CD4-positive, alpha-beta T cell treated with Interleukin-15 for 1 hour (primary cell): ENCODE measurements at places on chromosomes 1 and 21.

GRCh38 chr1:205775717-205776056 is 405 bp upstream of the RAB29 start:
- no peak for DNase-seq

DNA sequence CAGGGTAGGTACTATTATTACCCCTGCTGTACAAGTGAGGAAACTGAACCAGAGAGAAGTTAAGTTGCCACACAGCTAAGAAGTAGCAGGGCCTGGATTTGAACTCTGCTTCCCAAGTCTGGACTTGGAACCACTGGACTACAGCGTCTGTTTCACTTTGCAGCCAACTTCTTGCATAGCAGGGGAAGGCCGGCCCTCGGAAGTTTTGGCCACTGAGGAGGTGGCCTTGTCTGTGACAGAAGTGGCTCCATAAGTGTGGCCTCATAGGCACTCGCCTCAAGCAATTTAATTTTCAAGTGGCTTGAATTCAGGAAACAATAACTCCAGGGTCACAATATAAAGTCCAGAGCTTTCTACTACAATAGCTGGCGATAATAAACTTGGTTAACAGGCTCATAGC is 41.4 kb downstream of the PLEKHA6 start:
- DNase-seq = no peak

- DNase-seq = no peak
Observed at GRCh38 chr21:45601551-45601950, 42.0 kb upstream of the PCBP3 start.

- no peak for DNase-seq
Observed at GRCh38 chr1:151970626-151971025, 23.0 kb downstream of the S100A10 start.

DNA sequence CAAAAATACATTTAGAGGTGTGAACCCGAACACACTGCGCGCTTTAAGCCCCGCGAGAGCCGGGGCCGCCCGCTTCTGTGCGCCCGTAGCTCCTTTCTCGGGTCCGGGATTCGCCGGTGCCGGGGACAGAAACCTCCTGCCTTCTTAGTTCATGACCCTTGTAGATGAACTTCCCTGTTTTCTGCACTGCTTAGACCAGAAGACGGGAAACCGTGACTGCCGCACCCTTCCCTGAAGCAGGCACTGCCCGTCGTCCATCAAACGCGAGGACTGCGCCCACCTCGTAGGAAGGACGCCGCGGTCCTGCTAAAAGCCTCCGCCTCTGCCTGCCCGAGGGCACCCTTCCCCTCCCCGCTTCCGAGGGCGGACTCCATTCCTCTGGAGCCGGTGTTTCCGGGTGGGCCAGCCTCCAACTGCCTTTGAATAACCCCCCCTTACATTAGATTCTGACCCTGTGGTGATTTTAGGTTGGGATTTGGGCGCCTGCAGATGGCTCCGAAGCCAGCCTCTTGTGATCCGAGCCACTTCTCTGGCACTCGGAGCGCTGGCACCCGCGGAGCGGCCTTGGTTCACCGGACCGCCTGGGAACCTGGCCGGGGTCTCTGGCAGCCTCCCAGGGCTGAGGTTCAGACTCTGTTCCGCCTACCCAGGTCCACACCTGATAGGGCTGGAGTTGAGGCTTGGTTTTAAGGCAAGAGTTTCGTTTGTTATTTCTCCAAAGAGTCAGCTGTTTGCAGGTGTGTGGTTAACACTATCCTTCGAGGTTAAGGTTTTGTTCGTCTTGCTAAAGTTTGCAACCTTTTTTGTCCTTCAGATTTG is 1.2 kb upstream of the PTTG1IP start:
- DNase-seq = peak; percentile 60

DNA sequence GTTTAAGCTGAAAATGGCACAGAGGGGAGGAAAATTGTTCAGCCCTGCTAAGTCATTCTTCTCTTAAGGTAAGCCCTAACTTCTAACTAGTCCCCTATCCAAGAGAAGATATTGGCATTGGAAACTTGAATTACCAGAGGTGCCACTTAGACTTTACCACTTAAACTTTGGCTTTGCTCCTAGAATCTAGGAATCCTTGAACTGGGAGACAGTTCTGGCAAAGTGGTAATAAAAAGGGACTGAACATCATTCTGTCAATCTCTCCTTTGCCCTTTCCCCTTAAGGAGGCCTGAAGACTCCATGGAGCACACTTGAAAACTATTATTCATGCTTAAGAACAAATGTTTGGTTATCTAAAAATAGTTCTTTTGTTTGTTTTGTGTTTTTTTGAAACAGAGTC is 8.4 kb downstream of the ATP1A4 start:
- no peak for DNase-seq

GRCh38 chr1:41239988-41240610 is 2.0 kb downstream of the SCMH1 start:
- DNase-seq = no peak

- DNase-seq = no peak
Observed at GRCh38 chr1:241048622-241049021, 308.4 kb downstream of the RGS7 start.

GRCh38 chr21:30268608-30269197 is 14.0 kb downstream of the KRTAP24-1 start:
- no peak for DNase-seq

- DNase-seq = no peak
Observed at GRCh38 chr1:158037008-158037865, 43.8 kb downstream of the KIRREL1 start.

GRCh38 chr1:117698398-117699160 is 92.7 kb downstream of the TENT5C start:
- no peak for DNase-seq

- no peak for DNase-seq
Observed at GRCh38 chr1:91637539-91637994, 136.9 kb downstream of the CDC7 start.

DNA sequence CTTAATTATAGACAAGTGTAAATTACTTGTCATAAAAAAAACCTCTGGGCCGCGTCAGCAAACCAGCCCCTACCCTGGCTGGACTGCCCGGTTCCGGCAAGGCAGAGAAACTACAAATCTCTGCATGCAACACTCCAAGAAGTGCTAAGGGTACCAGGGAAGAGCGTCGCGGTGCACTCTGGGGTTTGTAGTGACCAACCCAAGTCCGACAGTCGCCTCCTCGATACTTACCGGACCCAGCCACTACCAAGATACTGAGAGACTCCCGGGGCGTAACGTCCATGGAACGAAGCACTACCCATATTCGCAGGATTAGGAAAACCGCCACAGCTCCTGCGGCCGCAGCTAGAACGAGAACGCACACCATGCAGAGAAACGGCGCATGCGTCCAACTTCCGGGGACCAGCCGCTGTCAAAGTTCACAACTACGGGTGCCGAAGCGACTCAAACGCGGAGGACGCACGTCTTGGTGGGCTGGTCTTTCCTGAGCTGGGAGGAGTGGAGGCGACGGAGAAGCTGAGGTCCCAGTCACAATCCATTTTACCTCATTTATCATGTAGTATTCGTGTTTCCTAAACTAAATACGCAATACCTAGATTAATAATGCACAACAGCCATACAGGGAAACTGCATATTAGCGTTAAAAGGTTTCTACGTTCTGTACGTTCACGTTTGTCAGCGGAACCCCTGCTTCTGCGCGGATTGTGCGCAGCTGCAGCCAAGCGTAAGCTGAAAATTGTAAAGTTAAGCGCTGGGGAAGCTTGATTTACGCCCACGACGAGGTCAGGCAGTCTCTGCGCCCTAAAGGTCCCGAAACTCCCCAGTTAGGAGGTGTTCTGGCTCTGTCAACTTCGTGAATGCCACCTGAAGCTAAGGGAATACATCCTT is at the start of gene ALG14:
Gene ALG14, minus strand, starts transcription at position 420 of the 888 bp plus-strand sequence. Its CDS starts 53 bp downstream, at position 367.
- peak; percentile 90 for DNase-seq

DNA sequence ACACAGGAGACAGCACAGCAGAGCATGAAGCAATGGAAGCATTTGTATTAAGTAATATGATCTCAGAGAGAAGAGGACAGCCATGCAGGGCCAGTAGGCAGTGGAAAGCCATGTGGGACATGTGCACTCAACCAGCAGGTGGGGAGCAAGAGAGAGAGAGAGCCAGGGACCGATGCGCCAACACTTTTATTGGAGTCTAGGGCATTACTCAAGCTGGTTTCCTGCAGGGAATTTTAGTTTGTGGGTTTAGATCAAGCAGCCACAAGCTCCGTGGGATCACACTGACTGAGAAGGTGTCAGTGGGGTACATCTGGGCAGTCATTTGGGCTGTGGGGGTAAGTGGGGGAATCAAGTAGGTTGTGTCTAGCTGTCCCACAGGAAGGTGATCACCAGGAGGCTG is 137.1 kb downstream of the PCBP3 start:
- DNase-seq = no peak

GRCh38 chr1:63730211-63730610 is 43.6 kb upstream of the ROR1 start:
- DNase-seq = no peak

GRCh38 chr1:220970311-220970710 is 91.1 kb downstream of the HLX start:
- DNase-seq = no peak

DNA sequence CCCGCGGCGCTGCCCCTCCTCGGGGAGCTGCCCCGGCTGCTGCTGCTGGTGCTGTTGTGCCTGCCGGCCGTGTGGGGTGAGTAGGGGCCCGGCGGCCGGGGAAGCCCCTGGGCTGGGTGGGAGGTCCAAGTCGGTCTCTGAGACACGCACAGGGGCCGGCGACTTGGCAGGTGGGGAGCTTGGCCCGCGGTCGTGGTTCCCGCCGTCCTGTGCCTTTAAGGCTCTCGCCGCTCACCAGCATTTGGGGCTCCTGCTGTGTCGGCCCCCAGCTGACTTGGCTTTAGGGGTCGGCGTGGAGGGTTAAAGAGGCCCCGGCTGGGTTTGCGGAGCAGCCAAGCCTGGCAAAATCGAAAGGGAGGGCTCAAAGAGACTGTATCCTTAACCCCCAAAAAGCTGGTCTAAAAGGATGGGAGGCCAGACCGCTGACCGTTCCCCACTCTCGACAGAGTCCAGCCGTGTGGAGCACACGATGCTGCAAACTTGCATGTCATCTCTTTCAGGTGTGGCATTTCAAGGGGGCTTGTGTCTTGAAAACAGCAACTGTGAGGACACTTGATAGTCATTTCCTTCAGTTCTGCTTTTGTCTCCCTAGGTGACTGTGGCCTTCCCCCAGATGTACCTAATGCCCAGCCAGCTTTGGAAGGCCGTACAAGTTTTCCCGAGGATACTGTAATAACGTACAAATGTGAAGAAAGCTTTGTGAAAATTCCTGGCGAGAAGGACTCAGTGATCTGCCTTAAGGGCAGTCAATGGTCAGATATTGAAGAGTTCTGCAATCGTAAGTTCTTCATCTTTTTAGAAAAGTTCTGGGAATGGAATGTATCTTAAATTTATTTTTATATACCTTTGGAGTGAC is 540 bp downstream of the CD55 start:
- peak; percentile 38 for DNase-seq

DNA sequence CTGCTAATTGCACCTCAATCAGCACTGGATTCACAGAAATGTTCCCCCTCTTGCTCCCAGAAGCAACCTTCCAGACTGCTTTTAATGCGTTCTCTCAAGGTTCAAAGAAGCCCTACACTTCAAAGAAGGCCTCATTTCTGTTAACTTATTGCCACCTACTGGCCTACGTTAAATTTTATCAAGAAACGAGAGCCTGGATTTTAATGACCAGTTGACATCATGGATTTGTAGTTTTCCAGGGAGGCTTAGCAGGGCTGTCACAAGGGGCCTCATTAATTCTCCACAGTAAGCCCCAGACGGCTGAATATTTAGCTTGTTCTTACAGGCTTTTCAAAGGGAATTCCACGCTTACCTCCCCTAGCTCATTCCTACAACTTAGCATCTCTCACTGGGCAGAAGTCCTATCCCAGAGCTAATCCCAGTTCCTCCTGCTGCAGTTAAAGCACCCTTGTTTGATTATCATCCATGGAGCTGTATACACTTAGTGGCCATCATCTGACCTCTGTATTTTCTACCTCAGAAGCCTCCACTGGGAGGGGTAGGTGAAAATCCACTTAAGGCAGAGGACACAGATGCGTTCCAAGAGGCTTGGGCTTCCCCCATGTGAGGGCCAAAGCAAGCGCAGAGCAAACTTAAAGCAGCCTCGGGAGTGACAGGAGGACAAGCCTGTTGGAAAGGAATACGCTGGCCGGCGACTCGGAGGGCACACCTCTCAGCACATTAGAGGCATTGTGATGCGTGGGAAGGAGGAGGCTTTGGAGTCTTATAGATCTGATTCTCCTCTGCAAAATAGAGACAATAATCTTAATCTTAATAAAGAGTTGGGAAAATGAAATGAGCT is 32.2 kb upstream of the CYP4X1 start:
- no peak for DNase-seq

GRCh38 chr1:28104866-28105467 is 16.6 kb upstream of the EYA3 start:
- DNase-seq = no peak

- DNase-seq = no peak
Observed at GRCh38 chr1:91579658-91580228, 79.1 kb downstream of the CDC7 start.

GRCh38 chr1:86183810-86184209 is 27.2 kb upstream of the COL24A1 start:
- DNase-seq = no peak

GRCh38 chr1:79825551-79825950 is 819.0 kb upstream of the ADGRL4 start:
- DNase-seq = no peak

- DNase-seq = no peak
Observed at GRCh38 chr1:51230501-51231078, 5.5 kb upstream of the RNF11 start.

DNA sequence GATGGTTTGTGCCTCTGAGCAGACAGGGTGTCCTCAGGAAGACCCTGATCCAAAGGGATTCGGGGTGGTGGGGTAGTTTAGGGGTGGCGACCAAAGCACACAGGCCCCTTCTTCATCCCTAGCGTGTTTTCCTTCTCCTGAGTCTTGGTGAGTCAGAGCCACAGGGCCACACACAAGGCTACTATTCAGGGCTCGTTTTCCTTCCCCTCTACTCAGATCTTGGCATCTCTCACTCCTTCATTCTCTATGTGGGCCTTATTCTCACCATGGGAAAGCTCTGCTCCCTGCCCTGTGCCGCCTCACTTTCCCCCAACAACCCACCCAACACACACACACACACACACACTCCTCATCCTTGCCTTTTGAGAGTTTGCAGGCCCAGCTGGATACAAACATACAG is 43.6 kb upstream of the WNT2B start:
- no peak for DNase-seq

DNA sequence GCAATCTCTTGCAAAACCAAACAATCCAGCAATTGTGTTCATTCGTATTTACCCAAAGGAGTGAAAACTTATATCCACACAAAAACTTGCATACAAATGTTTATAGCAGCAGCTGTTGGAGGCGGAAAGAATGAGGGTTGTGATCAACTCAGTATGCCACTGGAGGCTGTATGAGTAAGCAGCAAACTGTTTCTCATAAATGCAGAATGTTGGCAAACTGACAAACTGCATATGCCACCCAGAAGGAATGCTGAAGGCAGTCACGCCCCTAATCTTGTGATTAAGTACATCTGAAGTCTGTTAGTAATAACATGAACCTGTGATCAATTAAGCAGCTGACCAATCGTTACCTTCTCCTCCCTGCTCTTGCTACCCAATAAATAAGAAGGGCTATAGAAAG is 60.5 kb upstream of the CR2 start:
- no peak for DNase-seq
